ENCODE measurements at places on chromosomes 4 and X. TPM values are rescaled to one million over a fixed set of nuclear protein-coding genes. Genes with fewer than 3 reads are reported as not detected.
A peak's percentile ranks its signal among the peaks of the same experiment; 100 is the strongest.

GRCh38 chr4:169744601-169745000, 13.1 kb downstream of the HPF1 start:
- peak; percentile 29 for DNase-seq

Gene TAF7L
- total RNA-seq = 0.43 TPM

DNA sequence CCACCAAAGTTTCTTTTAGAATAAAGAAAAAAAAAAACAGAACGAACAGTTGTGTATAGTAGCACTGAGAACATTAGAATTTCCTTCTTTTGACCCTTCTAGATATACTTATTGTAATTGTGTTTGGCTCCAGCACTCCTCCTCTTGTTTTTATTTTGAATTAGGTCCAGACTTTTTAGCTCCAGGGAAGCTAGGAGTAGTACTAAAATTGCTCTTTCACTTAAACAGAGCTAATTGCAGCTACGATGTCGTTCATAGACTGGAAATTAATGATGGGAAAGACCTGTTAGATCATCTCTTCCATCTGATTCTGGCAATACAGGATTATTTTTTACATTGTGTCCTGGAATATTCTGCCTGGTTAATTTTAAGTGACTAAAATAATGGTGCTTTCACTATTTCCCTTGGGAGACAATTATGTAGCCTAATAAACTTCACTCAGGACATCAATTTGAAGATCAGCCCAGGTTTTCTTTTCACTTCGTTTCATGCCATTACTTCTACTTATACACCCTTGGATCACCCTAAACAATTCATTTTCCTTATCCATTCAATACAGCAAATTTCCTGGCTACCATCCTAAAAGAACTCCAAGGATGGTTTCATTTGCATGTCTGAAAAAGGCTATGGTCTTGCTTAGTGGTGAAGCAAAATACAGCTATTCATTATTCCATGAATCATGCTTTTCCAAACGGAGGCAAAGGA, 480.8 kb upstream of the TECRL start:
- DNase-seq = no peak

Gene TNIP3
- total RNA-seq = 1.4 TPM

Gene FAM114A1
- 318 TPM for total RNA-seq

DNA sequence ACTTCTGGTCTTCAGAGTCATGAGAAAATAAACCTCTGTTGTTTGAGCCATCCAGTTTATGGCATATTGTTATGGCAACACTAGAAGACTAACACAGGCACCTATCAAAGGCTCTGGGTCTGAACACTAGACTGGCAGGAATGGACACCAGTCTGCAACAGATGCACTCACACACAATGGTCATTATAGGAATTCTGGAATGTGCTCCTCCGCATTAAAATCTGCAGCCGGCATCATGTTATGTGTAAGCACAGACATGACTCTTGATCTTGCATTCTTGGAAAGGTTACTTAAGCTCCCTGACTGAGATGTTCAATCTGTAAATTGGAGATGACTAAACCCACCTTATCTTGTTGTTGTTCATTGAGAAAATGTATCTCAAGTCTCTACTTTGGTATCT, 112.3 kb upstream of the ZNF518B start:
- no peak for DNase-seq

DNA sequence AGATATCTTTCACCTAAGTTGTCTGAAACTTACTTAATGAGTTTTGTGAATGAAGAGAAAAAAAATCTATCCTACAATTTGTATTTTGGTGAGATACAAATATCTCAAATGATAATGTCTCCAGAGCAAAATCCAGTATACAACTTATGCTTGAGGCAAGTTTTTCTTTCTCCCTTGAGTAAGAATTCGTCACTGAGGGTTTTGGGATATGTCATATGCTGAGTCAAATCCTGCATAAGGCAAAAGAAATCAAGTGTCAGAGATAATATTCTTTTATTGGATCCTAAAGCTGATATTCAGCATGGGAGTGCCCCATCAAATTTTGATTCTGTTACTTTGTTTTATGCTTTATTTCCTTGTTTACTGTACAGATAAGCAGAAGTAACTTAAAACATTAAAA, 1308.6 kb downstream of the ARAP2 start:
- DNase-seq = no peak

Gene KLHL4
- total RNA-seq = 0.11 TPM
